ENCODE measurements at places on chromosomes 12 and 14. TPM values are rescaled to one million over a fixed set of nuclear protein-coding genes. Genes with fewer than 3 reads are reported as not detected.

Gene EID3
- total RNA-seq, result 1.5 TPM

GRCh38 chr12:84793558-84794367 is 118.8 kb downstream of the SLC6A15 start:
- DNase-seq, result peak; percentile 19

DNA sequence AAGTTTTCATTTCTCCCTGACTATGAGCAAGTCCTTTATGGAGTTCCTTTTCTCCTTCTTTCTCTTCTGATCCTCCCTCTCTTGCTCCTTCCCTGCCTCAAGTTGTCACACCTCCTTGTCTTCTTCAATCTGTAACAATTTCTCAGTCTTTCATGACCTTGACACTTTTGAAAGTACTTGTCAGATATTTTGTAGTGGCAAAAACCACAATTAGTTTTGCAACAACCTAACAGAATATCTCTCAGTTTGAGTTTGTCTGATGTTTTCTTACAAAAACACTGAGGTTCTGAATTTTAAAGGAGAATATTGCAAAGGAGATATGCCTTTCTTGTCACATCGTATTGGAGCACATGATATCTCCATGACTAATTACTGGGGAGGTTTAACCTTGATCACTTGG is 4.1 kb upstream of the CRADD start:
- no peak for DNase-seq

GRCh38 chr12:27592548-27592947 is 68.5 kb downstream of the PPFIBP1 start:
- DNase-seq, result no peak
